ENCODE measurements at places on chromosomes 1 and 21. TPM values are rescaled to one million over a fixed set of nuclear protein-coding genes. Genes with fewer than 3 reads are reported as not detected.

Gene MAPKAPK2
- 74.9 TPM for total RNA-seq

Gene SYDE2
- total RNA-seq, result 4.6 TPM

Gene LENEP
- total RNA-seq, result 1.1 TPM

Gene IL10RB
- 40.6 TPM for total RNA-seq

Gene MMEL1
- 3.0 TPM for total RNA-seq
